AG20443 (cell line): ENCODE measurements at places on chromosomes 13 and 19.

DNA sequence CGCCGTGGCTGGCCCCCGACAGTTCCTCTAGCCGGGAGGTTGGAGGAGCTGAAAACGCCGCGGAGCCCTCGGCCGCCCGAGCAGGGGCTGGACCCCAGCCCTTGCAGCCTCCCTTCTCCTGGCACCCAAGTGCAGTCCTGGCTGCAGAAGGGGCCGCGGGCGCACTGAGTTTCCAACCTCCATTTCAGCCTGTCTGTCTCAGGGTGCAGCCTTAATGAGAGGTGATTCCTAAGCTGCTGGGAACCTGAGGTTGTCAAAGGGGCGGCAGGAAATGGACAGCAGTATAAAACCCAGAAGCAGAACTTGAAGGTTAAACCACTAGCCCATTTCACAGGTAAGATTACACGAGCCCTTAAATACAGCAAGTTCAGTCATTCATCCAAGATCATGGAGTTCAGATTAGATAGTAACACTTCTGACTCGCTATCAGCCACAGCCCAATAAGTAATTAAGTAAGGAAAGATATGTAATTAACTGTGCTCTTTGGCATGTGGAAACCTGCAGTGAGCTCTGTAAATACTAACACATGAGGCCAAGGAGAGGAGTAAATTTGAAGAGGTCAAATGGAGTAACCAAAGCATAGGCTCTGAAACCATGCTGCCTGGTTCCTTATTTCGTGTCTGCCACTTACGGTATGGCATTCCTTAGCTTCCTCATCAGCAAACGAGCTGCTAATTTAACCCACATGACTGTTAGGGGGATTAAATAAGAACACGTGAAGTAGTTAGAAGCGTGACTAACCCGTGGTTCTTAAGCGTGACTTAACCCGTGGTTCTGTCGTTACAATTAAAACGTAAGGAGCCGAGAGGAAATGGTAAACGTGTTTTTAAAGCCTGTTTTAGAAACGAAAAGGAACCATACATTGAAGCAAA lies 686 bp downstream of the SETDB2 start:
- DNase-seq, result peak; percentile 39

DNA sequence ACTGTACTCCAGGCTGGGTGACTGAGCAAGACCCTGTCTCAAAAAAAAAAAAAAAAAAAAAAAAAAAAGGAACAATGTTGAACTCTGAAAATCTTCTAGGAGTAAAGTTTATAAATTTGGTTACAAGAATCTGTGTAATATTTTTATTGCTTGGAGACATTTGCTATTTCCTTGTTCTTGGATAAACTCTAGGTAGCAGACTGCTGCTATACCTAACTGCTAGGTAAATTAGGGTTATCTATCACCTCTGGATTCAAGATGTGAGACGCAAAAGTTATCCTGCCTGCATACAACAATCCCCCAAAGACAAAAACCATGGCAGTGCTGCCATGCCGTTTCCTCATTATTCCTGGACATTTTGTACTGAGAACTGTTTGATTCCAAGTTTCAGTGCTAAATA lies 33.7 kb downstream of the UBL3 start:
- DNase-seq, result no peak

DNA sequence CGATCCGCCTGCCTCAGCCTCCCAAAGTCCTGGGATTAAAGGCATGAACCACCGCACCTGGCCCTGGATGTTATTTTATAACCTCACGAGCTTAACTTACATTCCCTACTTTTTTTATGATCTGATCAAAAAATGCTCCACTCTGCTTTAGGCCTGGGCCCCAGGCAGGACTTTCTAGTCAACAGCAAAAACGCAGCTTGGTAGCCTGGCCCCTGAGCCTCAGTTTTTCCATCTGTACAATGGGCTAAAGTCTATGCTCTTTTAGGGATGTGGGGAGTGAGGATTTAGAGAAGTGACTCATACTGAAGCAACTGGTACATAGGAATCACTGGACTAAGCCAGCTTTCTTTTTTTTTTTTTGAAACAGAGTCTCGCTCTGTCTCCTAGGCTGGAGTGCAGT lies 11.9 kb upstream of the PIK3R2 start:
- no peak for DNase-seq

- DNase-seq, result no peak
Observed at GRCh38 chr19:40253611-40254092, 27.2 kb upstream of the CCNP start.
